ENCODE measurements at places on chromosomes 3 and 15.

DNA sequence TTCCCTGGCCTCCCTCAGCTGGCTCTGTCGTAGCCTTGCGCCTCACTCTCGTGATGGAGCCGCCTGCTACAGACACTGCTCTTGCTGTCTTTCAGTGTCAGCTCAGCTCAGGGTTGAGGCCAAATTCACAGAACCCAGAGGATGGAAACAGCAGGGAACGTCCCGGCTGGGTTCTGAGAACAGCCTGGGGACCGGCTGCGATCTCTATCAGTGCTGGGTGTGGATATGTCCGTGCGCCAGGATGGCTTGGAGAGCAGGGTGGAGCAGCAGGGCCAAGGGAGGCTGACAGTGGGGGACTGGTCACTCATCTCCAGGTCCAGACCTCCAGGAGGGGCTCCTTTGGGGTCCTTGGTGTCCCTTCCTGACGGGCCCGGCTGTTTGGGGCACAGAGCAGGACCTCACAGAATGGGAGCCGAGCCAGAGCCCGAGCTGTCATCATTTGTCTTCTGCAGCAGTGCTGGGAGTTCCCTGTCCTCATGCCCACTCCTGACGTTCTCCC lies 18.4 kb downstream of the KLF15 start:
- DNase-seq: no peak

DNA sequence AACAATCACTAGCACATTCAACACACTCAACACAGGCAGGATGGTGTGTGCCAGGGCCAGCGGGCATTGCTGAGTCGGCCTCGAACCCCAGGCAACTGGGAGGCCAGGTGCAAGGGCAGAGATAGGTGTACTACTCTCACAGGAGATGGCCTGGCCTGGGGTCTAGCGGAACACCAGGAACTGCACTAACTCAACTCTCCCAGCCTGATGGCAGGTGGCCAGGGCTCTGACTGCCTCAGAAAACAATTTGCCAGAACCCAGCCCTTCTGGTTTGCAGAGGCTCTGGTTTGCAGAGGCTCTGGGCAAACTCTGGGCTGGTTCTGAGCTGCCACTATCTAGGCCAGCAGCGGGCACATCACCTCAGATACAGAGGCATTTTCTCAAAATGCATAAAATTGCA lies 229.2 kb upstream of the CHRNA7 start:
- DNase-seq: no peak

DNA sequence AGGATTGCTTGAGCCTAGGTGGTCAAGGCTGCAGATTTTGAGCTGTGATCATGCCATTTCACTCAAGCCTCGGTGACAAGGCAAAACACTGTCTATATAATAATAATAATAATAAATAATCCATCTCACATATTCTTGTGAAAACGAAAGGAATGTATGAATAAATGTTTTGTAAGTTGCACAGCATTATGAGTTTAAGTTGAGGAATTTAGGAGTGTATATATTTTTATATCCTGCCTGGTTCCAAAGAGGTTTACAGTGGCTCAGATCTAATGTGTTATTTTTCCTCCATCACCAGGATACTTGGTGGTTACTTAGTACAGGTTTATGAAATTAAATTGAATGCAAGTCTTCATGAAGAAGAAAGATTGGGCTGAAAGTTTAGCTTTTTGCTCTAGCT lies 77.2 kb downstream of the ATG7 start:
- no peak for DNase-seq

DNA sequence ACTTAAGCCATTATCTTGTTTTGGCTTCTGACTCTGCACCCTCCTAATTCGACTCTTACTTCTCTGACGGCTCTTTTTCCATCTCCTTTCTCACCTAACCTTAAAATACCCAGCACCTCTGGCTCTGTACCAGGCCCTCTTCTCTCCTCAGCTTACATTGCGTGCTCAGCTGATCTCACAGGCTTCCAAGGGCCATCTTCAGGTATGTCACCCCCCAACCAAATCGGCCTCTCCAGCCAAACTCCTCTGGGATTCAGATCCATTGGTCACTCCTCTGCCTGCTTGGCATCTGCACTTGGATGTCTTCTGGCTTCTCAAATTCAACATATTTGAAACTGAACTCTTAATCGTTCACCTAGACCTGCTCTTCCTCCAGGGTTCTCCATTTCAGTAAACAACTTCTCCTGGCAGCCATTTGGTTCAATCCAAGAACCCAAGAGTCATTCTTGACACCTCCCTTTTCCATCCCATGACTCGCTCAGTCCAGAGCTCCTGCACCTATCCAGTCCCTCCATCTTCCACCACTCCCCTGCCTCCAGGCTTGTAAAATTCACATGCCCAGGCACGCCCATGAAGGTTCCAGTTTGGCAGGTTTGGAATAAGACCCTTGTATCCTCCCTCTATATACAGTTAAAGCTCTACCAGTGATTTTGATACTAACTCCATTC lies 35.2 kb upstream of the SLC41A3 start:
- DNase-seq: no peak

DNA sequence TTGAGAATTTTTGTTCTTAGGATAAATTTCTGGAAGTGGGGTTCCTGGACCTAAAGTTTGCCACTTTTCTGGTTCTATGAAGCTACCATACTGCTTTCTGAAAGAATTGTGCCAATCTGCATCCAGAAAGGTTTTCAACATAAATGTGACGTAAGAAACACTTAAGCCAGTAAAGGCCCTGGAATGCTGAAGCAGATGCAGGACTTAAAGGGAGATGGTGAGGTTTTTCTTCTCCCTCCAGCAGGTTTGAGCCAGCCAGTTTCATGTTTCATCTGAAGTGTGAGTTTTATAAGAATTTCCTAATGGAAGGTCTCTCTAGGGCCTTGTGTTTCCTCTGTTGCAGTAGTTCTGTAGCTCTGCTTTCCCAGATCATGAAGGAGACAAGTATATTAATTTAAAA lies 33.1 kb downstream of the ZNF592 start:
- no peak for DNase-seq

GRCh38 chr15:62165104-62165792 lies at the start of gene C2CD4B:
Gene C2CD4B (minus strand): TSS chr15:62165285. CDS start chr15:62164984, 301 bp downstream.
- DNase-seq: no peak

GRCh38 chr15:62428851-62429598 lies 263.9 kb upstream of the C2CD4B start:
- DNase-seq: no peak

DNA sequence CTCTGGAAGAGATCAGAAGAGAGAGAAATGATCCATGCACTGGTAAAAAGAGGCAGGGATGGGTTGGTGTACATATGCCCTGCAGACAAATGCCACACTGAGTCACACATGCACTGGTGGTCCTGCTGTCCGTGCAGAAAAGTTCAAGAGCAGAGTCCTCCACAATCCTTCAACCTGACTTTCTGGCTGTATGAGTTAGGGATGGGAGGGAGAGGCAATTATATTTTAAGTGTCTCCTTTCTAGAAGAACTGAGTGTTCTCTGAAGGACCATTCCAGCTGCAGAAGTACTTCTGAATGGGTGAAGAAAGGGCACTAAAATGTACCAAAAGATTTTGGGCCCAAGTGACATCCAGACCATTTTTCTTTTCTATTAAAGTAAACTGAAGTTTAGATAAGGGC lies 26.4 kb downstream of the TMEM39A start:
- no peak for DNase-seq

- DNase-seq: no peak
Measured at GRCh38 chr15:101724675-101725005, 367 bp upstream of the TARS3 start.

GRCh38 chr15:40067921-40068624 lies 29.1 kb upstream of the SRP14 start:
- no peak for DNase-seq

GRCh38 chr15:60763688-60764087 lies 284.7 kb upstream of the ICE2 start:
- DNase-seq: no peak

- no peak for DNase-seq
Measured at GRCh38 chr3:126339466-126339865, 17.7 kb downstream of the KLF15 start.

DNA sequence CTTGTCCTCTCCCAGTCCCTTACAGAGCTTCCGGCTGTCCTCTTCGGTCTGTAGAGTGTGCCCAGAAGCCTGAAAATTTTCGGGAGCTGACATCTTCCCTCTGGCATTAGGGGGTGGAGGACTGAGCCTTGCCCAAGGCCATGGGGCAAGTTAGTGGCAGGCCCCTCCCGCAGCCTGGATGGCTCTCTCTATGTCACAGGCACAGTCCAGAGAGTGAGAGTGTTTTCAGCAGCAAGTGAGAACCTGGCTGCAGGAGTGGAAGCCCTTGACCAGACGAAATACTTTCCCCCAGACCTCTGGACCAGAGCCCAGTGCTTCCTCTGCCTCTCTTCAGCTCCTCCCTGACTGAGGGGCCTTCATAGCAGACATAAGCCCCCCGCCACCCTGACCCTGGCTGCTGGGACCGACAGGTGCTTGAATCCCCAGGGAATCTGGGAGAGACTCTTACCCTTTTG lies 50.5 kb upstream of the SEC22A start:
- DNase-seq: no peak

GRCh38 chr3:137041686-137042085 lies 83.9 kb downstream of the IL20RB start:
- DNase-seq: no peak

- no peak for DNase-seq
Measured at GRCh38 chr3:137845666-137846065, 81.6 kb downstream of the SOX14 start.

- DNase-seq: peak; percentile 31
Measured at GRCh38 chr15:94526071-94526689, 294.8 kb downstream of the MCTP2 start.

- DNase-seq: no peak
Measured at GRCh38 chr3:110493438-110494092, 578.1 kb upstream of the NECTIN3 start.

GRCh38 chr3:131551761-131552160 lies 49.0 kb upstream of the MRPL3 start:
- DNase-seq: no peak

DNA sequence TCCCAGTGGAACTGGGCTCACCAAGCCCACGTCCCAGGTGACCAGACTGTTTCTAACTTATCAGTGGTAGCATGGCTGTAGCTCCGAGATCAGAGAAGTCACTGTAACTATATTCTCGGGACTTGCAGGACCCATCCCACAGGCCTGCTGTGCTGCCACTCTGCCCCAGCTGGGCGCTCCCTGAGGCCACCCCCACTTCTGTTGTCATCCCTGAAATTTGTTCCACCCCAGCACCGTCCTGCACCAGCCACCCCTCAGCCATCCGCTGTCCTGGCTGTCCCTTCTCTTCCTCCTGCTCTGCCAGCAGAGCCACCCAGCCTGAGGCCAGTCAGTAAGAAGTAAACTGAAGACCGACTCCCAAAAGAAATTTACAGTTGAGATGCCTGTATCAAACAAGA lies 33.0 kb upstream of the VILL start:
- DNase-seq: no peak

- DNase-seq: no peak
Measured at GRCh38 chr3:109021556-109021955, 67.9 kb upstream of the GUCA1C start.

- DNase-seq: no peak
Measured at GRCh38 chr3:113231827-113232253, 20.5 kb downstream of the BOC start.

DNA sequence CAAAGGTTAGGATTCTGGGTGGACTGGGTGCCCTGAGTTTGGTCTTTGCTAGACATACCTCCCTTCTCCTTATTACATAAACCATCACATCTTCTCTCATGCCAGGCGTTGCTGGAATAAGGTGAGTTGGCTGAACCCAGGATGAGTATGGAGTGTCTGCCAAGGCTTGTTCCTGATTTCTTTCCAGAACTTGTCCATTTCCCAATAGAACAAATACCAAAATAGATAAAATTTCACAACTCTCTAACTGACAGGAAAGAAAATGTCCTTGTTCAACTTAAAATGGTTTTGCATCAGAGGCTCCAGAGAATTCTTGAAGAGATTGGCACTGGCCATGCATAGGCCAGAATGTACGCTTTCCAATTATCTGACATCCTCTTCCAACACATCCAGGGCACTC lies 291.9 kb downstream of the IGSF11 start:
- no peak for DNase-seq

DNA sequence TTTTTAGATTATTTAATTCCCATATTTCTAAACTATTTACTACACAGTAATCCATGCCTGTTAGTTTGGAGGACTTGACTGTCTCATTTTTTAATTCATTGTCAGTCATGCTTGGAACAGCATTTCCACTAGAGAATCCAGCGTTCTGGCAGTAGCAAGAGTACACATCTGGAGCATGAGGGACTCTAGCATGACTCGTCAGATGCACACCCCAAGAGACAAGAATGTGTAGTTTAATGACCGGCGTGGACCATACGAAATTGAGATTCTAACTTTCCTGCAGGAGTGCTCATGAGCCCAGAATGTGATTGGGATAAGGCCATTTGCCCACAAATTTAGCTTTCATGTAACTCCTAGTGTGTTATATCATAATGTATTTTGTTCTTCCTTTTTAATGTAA lies 48.9 kb downstream of the ASB7 start:
- no peak for DNase-seq

DNA sequence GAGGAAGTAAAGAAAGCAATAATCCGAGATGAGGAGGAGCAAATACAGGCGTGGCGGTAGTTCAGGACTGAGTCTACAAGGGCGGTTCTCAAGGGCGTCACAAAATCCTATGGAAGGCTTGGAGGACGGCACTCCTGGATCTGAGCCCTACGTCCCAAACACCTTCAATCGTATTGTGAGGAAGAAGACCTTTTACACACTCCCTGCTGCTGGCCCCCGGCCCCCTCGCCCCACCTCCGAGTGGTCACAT lies 747 bp downstream of the PLD1 start:
- DNase-seq: peak; percentile 82

DNA sequence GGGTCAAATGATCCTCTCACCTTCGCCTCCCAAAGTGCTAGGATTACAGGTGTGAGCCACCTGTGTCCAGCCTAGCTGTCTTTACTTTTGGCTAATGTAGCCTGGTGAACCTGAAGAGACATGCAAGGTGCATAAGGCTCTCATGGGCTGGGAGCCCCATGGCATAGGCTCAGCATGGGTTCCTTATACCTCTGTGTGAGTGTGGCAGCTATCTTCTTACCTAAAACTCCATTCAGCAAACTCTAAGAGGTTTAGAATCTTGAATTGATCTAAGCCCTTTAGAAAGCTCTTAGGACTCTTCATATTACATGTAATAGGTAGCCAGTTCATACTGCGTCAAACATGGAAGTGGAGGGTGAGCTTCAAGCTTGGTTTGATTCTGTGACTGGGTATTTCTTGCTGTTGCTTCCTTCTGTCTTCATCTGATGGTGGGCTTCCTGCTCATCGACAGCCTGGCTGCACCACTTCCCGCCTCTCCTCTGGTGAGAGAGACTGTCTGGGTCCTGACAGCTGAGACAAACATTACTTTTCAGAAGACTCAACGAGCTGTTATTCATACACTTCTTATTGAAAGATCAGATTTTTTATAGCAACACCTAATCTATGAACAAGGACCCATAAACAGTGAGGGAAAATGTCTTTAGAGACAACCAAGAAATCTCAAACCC lies 19.2 kb upstream of the TKT start:
- DNase-seq: no peak

GRCh38 chr3:45560281-45560971 lies 34.1 kb upstream of the LIMD1 start:
- DNase-seq: peak; percentile 50

DNA sequence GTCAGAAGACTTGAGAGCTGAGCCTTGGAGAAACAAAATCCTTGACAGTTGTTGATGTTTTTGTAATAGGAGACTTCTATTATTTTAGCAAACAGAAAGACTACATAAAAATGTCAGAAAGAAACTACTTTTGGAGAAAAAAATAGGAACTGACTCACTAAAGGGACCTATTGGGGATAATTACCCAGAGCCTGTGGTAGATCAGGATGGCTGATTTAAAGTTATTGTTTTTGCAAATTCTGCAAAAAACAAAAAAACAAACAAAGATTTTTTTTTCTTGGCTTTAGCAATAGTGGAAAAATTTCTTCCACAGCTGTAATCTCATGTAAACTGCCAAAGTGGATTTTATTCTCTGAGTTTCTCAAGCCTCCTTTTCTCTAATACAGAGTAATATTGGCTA lies 101.5 kb upstream of the SATB1 start:
- DNase-seq: no peak

All from Kasumi-1 (cell line).